ENCODE measurements at places on chromosomes 7 and 10.
A peak's percentile ranks its signal among the peaks of the same experiment; 100 is the strongest.

- DNase-seq, result no peak
Observed at GRCh38 chr7:41890631-41891274, 187.9 kb upstream of the INHBA start.

DNA sequence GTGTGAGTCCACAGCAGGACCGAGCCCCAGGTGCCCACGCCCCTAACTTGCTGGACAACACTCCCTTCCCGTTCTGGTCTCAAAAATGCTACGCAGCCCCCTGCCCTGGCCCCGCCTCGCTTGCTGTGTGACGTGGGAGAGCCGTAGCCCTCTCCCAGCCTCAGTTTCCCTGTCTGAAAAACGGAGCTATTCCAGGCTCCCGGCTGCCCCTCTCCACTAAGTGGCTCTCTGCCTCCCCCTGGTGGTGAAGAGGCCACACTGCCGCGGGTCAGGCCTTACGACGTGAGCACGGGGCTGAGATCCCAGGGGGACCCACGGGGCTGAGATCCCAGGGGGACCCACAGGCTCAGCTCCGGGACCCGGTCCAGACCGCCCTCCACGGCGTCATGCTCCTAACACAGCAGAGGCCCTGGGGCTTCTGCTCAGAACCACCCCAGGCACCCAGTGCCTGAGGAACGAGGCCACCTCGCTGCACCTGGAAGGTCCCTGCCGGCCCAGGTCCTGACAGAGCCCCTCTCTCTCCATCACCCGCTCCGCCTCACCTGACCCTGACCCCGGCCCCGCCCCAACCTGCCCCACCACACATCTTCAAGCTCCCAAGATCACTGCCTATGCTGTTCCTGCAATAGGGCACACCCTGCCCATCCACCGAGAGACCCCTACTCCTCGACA is 26.7 kb downstream of the MICALL2 start:
- DNase-seq, result peak; percentile 77

- no peak for DNase-seq
Observed at GRCh38 chr10:102752934-102753664, 9.4 kb downstream of the WBP1L start.

DNA sequence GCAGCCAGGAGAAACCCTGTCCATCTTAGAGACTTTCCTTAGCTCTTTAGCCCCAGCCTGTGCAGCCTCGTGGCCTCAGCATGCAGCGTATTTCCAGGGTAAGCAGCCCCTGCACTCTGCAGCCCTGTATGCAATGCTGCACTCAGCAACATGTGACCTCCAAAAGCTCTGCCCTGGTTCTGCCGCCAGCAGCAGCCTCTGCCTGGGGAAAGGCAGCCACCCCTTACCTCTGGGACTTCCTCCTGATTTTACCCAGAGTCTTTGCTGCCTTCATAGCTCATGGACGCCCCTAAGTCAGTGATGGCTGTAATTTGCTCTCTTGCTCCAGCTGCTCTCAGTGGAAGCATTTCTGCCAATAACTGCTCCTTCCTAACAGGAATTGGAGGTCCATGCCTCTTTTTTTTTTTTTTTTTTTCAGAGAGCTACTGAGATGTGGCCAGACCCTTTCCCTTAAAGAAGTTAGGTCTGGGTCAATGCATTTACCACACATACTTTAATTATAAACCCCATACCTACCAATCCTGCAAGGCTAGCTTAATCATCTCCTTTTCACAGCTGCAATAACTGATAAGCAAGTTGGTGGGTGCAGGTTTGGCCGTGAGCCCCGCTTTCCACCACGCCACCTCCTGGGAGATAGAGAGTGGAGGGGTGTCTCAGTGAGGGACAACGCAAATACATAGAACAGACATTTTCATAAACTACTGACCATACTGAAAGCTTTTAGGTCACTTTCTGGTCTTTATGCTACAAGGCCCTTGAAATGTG is 71.7 kb downstream of the RAMP3 start:
- no peak for DNase-seq

DNA sequence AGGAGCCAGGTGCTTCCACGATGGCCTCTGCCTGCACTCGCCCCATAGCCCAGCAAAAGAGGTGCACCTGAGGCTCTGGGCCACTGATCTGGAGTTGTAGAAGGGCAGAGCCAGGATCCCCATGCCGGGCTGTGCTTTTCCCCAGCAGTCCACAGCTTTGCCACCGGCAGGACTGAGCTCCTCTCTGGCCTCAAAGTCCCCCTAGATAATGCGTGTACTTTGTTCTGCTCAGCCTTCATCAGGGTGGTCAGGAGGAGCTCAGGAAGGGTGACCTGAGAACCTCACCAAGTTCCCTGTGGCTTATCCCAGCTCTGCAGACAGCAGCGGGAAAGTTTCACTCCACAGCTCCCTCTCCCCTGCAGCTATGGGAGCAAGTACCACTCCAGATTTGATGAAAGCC is 27.9 kb upstream of the UNC5B start:
- no peak for DNase-seq

DNA sequence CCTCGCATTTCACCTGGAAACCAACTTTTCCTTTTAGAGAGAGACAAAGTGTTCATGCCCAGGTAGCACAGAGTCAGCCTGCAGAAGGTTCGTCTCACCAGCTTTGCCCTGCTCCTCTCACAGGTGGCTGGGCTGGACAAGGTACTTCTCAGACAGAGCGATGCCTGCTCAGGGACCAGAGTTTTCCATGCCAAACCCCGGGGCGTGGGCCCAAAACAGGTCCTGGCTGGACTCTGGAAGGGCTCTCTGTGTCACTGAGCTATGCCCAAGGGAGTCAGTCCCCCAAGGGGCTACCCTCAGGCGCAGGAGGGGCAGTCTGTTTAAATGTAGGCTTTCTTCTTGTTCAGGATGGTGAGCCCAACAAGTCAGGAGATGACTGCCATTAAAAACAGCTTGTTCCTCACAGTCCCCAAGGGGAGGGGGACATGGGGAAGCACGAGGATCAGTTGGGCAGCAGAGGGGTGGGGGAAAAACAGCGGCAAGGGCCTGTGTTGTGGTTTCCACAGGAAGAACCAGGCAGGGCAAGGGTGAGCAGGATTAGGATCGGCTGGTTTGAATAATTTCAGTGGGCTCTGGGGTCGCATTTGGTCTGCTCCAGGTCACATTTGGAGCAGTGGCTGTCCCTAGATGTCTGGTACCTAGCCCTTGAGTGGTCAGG is 55.5 kb upstream of the FIGNL1 start:
- no peak for DNase-seq

GRCh38 chr10:12590675-12591659 is 241.6 kb downstream of the CAMK1D start:
- DNase-seq, result no peak

GRCh38 chr7:389911-390601 is 100.1 kb downstream of the FOXL3 start:
- no peak for DNase-seq

- DNase-seq, result peak; percentile 39
Observed at GRCh38 chr7:151115121-151115835, 29.0 kb downstream of the AGAP3 start.

DNA sequence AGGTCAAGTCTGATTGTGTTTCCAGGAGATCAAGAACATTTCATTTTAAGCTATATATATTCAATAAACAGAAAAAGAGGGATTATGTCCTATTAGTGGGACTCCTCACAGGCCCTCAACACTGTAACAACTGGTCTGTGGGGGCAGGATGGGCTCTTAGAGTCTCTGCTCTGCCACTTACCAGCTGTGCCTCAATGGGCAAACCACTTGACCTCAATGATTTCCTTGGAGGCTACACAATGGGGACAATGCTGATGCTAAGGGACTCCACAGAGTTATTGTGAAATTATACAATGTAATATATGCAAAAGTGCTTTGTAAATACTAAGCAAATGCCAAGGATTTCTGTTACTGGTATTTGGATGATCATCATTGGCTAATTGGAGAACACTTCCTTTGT is 33.2 kb upstream of the MXI1 start:
- no peak for DNase-seq

- no peak for DNase-seq
Observed at GRCh38 chr7:4604456-4604940, 77.6 kb upstream of the FOXK1 start.

DNA sequence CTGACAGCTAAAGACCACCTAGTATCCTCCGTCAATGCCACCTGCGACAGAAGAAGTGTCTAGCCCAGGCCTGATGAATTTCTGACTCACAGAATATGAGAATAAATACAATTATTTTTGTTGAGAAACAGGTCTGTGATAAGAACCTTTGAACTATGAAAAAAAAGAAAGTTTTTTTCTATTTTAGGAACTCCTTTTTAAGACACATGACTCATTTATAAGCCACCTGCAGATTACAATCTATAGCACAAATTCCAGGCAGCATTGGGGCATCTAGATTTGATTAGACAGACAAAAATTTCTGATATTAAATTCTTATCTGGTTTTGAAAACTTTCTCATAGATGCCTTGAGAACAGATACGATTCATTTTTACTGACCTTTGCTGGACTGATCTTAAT is 256.7 kb upstream of the LYZL1 start:
- DNase-seq, result no peak

- no peak for DNase-seq
Observed at GRCh38 chr10:100713859-100714565, 31.4 kb upstream of the PAX2 start.

- no peak for DNase-seq
Observed at GRCh38 chr10:91311601-91312381, 91.3 kb downstream of the PCGF5 start.

DNA sequence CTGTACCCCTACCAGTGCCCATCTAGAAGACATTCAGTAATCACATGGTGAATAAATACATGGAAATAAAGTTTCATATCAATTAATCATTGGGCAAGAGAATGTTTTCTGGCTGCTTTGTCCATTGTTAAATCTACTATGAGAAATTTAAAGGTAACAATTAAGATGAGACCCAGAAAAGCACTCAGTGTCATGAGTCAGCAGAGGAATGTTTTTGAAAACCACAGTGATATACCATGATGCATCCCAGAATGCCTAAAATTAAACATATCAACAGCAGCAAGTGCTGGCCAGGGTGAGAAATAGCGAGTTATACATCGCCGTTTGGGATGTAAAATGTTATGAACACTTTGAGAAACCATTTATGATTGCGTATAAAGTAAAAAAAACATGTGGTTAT is 825.3 kb upstream of the C7orf33 start:
- no peak for DNase-seq

GRCh38 chr10:75086278-75086934 is 25.1 kb upstream of the SAMD8 start:
- DNase-seq, result no peak
